ENCODE measurements at places on chromosomes 2 and 18.

DNA sequence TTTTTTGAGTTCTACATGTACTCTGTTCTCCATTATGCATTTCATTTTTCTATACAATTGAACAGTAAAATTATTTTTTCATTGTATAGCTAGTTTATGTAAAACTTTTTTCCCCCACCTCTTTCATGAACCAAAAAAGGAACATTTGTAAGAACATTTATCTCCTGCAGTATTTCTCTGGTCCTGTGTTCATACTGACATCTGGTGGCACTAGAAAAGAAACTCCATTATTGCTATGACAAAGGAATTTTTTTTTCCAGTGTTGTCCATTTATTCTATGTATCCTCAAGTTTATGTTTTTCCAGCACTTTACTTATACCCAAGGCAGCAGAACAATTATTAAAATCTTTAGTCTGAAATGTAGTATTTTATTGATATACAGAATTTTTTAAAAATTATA, 27.4 kb upstream of the CHAC2 start:
- no peak for DNase-seq

DNA sequence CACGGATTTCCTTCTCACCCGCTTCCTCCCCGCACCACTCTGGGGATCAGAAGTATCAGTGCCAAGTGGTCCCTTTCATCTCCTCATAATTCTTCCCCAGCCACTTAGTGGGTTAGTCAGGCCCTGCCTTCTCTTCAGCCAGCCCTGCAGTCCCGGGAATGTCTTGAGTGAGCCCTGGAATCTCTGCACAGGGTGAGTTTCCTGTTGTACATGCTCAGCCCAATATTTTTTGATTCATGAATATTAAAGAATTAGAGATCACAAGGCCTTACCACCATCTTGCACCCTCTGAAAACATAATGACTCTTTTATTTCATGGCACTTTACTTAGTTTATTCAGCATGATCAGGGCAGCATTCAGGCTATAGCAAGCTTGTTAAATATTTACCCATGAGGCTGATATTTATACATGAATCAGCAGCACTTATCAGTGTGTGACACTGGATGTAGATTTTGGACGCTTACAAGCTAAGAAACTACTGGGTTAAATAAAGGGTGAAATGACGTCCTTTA, 159.4 kb upstream of the FOSL2 start:
- no peak for DNase-seq

- DNase-seq: no peak
Measured at GRCh38 chr2:12106440-12107080, 360.1 kb downstream of the LPIN1 start.

DNA sequence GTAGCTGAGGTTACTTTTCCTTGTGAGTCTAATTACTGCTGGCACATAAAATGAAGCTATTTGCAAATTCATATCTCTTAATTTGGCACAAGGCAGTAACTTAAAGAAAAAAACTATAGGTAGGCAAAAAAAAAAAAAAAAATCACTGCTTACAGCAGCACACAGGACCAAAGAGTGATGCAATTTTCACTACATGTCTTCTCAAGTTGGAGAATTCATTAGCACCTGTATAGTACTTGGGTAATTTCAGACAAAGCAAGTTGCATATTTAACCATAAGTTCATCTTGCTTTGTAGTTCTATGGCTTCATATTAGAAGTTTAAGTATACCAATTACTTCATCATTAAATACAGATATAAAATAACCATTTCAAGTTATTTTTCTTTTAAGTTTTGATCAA, 33.7 kb upstream of the RBBP8 start:
- no peak for DNase-seq

- no peak for DNase-seq
Measured at GRCh38 chr2:26590980-26591618, 50.1 kb downstream of the CIB4 start.

DNA sequence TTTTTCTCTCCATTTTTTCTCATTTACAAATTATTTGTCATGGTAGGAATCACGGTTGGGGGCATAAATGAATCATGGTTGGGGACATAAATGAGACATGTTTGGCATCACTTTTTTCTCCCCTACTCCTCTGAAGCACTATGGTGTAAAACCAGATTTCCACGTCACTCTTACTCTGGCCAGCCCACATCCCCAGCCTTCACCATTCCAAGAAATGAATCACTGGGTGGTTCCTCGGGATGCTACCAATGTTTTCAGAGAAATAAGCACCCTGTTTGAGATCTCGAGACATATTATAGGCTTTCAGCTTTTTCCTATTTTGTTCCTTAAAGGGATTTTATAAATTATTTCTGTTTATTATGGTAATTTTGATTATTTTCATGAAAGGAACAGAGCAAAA, 155.0 kb upstream of the SLC8A1 start:
- DNase-seq: no peak

DNA sequence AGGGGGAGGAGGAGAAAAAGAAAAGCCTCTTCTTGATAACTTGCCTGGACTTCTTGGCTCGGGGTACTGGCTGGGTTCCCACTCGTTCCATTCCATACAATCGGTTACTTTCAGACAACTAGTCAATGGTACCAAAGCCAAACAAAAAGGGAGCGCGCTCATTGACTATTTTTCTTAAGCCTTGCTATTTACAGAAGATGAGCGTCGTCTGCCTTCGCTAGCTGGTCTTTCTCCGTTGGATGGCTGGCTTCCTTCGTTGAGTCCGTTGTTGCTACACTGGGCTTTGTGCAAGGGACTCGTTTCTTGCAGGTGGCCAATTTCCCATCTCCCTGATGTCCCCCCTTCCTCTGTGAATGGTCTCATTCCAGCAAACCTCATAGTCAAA, 260.4 kb downstream of the ZNF516 start:
- no peak for DNase-seq

DNA sequence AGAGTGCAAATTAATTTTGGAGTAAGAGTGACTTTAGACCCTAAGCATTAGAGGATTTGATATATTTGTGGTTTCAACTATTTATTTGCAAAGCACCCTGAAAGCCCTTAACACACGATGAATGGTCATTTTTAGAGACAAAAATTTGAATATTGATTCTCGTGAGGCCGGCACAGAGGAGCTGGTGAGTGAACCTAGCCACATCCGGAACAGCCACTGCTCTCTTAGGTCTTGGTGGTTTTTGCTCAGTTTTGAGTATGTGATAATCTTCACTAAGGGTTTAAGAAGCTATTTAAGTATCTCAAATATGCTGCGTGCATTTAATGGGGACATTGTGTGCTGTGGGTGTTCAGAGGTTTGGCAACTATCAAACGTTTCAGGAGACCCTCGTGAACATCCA, 204.8 kb downstream of the TSN start:
- DNase-seq: no peak

DNA sequence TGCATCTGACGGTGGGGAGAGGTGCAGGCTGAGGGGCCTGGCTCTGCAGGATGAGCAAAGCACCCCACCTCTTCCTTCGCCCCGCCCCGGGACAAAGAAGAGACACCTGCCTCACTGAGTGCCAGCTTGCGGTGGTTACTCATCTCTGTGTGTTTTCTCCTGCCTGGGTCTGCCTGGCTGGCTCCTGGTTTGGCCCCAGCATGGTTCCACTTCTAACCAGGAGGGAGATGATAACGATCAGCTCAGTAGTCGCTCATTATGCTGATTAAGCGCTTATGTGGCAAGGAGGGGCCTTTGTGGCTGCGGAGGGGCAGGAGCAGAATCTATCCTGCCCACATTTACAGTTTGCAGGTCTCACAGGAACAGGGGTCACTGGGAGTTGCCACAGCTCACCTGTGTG, 68.7 kb upstream of the EDAR start:
- no peak for DNase-seq

- DNase-seq: peak; percentile 88
Measured at GRCh38 chr2:74440378-74441169, 1.2 kb downstream of the RTKN start.

GRCh38 chr2:62587592-62587991, 81.6 kb upstream of the TMEM17 start:
- no peak for DNase-seq

DNA sequence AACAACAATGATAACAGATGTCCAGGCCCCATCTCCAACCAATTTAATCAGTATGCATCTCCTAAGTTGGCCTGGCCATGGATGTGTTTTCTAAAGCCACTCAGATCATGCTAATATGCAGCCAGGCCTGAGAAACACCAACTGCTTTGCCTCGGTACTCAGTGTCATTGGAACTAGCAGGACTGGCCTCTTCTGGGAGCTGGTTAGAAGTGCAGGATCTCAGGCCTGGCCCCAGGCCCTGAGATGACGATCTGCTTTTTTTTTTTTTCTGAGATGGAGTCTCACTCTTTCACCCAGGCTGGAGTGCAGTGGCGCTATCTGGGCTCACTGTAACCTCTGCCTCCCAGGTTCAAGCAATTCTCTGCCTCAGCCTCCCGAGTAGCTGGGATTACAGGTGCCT, 69.1 kb downstream of the IRS1 start:
- DNase-seq: no peak

DNA sequence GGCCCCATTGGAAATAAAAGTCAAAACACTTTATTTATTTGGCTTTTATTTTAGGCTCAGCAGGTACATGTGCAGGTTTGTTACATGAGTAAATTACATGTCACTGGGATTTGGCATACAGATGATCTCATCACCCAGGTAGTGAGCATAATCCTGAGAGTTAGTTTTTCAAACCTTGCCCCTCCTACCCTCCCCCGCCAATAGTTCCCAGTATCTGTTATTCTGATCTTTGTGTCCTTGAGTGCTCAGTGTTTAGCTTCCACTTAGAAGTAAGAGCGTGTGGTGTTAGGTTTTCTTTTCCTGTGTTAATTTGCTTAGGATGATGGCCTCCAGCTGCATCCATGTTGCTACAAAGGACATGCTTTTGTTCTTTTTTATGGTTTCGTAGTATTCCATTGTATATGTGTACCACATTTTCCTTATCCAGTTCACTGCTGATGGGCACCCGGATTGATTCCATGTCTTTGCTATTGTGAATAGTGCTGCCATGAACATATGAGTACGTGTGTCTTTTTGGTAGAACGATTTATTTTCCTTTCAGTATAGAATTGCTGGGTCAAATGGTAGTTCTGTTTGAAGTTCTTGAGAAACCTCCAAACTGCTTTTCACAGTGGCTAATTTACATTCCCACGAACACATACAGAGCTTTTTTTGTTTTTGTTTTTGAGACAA, 47.9 kb downstream of the ARMC9 start:
- no peak for DNase-seq

GRCh38 chr2:84912984-84913383, 7.5 kb downstream of the TMSB10 start:
- DNase-seq: no peak

- no peak for DNase-seq
Measured at GRCh38 chr18:57002627-57003026, 144.3 kb upstream of the BOD1L2 start.

GRCh38 chr2:241545106-241545505, 13.4 kb upstream of the BOK start:
- DNase-seq: no peak

DNA sequence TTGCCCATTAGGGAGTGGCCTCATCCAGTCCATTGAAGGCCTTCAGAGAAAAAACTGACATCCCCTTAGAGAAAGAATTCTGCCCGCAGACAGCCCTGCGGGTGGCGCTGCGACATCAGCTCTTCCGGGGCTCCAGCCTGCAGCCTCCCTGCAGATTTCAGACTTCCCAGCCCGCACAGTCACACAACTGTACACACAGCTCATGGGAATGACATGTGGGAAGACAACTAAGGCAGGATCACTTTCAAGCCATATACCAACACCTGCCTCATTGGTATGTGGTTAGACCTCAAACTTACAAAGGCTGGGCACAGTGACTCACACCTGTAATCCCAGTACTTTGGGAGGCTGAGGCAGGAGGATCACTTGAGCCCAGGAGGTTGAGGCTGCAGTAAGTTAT, 24.8 kb upstream of the TUBB6 start:
- no peak for DNase-seq

- DNase-seq: no peak
Measured at GRCh38 chr18:57584444-57584843, 2.1 kb downstream of the FECH start.

DNA sequence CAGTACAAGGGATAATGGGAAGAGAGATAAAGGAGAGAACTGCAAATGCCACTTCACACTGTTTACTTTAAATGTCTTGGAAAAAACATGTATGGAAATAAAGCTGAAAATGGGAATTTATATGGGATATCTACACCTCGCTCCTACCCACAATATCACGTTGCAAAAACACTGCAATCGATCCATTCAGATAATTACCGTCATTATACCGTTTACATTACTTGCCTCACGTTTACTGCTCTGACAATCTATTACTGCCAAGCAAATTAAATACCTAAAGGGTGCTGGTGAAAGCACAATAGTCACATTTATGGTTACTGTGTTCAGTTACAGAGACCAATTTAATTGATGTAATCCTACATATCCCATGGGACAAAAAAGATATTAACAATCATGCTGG, 214.7 kb upstream of the LYPD1 start:
- DNase-seq: no peak

DNA sequence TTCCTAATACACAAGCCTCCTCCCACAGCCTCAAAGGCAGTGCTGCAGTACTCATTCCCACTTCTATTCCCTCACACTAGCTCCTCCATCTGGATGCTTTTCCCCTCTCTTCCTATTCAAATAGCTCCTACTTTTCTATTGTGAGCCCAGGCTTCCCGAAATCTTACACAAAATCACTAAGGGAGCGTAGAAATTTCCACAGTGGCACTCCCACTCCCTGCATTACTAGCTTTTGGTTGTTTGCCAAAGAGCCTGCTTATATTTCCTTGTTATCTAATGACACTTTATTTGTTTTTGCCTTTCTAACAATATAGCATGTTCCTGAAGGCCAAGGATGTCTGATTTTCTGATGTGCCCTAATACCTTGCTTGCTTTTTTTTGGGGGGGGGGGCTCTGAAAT, 10.9 kb downstream of the EPAS1 start:
- no peak for DNase-seq

GRCh38 chr18:32332708-32333107, 138.0 kb downstream of the GAREM1 start:
- DNase-seq: no peak

- DNase-seq: no peak
Measured at GRCh38 chr2:12313445-12314126, 403.1 kb upstream of the TRIB2 start.

DNA sequence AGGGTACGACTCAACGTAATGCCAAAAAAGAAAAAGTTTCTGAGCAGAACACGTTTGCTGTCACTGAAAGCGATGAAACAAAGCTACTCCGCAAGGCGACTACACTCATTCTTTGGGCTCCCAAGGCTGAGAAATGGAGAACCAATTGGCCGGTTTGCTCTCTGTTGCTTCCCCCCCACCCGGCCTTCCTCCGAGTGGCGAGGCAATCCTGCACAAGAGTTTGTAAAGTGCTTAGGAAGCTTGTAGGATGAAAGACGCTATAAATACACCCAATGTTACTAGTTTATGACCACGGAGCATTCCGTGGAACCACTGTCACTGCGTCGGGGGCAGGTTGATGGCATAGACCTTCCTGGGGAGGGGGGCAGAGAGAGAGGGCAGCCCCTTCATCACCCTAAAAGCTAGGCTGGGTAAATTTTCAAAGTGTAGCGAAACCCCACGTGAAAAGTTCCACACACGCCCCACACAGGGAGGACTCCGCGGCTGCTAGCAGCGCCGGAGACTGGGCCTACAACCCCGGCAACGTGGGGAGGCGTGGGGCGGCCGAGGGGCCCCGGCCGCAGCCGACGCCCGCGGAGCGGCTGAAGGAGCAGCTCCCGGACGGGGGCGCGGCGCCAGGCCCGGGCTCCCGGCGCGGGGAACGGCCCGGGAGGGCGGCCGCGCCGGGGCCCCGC, 915 bp downstream of the CUL3 start:
- peak; percentile 17 for DNase-seq

- no peak for DNase-seq
Measured at GRCh38 chr2:157460897-157461296, 17.0 kb upstream of the CYTIP start.

- DNase-seq: no peak
Measured at GRCh38 chr2:177669201-177669600, 276.6 kb downstream of the AGPS start.

Data from neuronal stem cell (in vitro differentiated cells).